ENCODE measurements at places on chromosomes 7 and 10.

DNA sequence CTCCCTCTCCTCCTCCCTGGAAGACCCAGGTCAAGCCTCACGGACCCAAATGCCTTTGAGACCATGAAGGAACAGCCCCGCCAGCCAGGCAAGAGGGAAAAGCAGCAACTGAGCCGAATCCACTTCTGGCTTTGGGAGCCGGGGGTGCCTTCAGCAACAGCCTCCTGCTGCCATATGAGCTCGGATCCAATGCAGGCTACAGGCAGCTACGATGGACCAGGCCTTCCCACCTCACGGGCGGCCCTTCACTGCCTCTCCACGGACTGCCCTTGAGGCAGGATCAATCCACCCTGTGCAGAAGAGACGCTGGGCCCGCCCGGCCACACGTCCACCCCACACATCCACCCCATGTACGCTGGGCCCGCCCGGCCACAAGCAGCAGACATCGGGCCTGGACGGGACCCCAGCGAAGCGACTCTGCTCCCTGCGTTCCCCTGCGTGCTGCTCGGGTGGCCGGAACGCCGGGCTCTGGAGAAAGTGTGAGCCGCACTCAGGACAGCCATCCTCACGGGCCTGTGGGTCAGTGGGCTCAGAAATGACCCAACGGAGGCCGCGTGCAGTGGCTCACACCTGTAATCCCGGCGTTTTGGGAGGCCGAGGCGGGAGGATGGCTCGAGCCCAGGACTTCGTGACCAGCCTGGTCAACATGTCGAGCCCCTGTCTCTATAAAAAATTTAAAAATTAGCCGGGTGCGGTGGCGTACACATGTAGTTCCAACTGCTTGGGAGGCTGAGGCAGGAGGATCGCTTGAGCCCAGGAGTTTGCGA, 82.0 kb downstream of the FOXL3 start:
- DNase-seq: no peak

DNA sequence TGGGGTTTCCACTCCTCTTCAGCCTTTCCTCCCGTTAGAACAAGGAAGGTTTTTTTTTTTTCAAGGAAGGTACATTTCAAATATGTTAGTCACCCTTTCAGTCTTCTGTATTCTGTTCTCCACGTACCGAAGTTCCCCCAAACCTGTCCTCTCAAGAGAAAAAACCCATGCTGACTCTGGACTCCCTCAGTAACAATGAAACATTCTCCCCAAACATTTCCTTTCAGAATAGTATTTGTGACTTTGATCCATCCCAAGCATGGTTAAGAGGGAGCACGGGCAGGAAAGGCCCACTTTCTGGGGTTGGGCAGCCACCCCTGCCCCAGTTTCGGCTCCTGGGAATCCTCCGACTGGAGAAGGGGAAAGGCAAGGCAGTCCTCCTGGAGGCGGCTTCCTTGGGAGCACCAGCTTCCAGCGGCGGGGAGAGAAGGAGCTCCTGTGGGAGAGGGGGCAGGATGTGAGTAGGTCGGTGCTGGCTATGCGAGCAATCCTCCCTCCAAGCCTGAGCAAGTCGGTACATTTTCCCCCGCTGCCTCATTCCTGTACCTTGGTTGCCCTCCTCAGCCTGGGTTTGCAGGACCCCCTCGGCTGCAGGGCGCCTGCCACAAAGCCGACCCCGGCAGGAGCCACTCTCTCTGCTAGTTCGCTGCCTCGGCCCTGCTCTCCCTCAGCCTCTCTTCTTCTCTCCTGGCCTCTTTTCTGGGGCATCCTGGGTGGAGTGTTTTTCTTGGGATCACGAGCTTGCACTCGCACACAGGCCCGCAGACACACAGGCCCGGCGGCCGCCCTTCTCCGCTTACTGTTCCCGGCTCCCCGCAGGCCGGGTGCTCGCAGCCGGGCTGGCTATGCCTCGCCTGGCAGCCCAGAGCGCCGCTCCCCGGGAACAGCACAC, 2.1 kb upstream of the HOXA1 start:
- peak; percentile 29 for DNase-seq

GRCh38 chr7:148611692-148612091, 21.1 kb downstream of the C7orf33 start:
- DNase-seq: no peak

DNA sequence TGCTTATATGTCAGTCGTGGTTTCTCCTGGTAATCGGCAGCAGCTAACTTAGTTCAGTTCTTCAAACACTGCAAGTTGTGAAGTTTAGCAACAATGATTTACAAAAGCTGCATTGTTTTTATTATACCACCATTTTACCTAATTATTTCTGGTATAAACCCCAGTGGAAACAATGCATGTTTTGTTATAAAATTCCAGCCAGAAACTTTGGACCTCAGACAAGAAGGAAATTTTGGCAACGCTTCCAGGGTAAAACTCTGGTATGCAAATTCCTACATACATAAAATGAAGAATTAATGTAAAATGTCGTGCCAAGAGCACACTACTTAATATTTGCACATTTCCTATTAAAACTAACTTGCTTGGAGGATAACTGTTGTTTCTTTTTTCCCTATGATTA, 277.4 kb upstream of the LYZL1 start:
- no peak for DNase-seq

DNA sequence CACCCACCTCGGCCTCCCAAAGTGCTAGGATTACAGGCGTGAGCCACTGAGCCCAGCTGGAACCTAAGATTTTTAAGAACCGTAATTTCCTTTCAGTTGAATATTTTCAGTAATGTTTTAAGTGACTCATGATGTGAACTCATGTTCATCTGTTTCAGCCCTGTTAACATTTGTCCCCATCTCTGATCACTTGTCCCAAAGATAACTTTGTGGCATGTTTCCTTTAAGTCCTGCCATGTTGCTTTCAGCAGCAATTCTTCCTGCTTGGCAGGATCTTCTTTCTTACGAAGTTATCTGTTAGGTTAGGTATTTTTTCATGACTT, 19.3 kb downstream of the ZRANB1 start:
- DNase-seq: no peak

DNA sequence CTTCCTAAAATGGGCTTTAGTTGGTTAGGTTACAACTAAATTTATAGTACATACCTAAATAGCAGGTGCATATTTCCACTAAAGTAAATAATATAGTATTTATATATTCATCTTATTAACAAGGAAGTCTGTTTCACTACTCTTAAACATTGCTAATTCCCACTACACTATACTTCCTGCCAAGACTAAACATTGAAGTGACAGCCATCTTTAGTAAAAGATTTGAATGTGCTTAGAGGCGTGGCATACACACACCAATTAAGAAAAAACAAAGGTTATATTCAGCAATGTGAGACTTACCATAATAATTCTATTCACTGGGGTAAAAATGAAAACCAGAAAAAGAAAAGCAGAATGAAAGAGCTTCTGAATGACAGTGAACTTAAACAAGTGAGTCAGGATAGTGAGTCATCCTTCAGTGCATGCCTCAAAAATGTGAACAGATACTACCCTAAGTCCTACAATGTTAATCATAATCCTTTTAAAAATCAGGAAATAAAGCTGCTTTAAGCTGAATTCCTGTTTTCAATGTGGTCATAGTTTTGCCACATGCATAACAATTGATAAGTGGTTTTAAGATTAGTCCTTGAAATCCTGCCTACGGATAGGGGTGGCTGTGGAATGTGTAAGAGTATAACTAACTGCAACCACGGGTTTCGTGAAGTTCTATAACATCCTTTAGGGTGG, 59.4 kb downstream of the USP6NL start:
- DNase-seq: peak; percentile 93

DNA sequence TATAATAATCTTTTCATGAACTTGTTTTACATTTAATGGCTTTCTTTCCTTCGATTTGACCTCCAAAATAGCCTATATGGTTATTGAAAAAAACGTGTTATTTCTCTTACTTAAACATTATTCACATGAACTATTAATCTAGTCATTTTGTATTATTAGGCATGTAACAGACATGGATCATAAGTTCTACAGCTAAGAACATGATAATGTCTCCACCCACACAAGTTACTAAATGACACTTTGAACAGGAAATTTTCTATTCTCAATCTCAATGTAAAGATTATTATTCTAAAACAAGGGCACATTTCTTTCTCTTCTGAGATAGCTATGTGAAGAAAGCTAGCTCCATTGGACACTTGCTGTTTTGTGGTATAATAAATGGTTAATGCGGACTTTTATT, 10.0 kb downstream of the LAMB4 start:
- no peak for DNase-seq

DNA sequence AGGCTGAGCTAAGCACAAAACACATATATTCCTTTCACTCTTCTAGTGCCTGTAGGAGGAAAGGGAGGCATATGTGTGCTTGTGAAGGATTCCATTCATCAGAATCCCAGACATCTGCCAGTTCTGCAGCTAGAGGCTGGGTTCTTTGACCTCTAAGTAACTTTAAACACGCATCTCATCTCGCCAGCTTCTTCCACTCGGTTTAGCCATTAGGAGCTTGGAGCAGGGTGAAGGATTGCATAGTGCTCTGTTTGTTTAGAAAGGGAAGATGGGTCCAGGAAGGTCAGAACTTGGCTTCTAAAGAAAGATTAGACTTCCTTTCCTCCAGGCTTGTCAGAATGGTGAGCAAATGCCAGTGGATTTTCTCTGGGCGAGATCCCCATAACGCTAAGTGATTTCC, 43.6 kb downstream of the HK1 start:
- no peak for DNase-seq

- no peak for DNase-seq
Measured at GRCh38 chr10:126224967-126225671, 163.2 kb downstream of the ADAM12 start.

DNA sequence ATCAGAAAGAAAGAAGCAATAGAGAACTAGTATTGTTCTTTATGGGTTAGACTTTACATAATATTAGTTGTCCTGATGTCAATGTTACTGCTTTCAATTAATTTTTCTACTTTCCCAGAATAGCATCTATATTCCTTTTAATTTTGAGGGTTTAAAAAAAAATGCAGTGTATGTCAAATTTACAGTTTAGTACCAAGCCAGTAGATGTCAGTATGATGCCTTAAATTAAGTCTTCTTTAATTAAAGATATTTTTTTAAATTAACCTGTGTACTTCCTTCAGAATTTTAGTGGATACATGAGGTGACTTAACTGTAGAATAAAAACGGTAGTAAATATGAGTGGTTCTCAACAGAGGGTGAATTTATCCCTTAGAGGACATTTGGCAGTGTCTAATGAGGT, 35.2 kb upstream of the STOX1 start:
- DNase-seq: peak; percentile 22

GRCh38 chr7:146423446-146423845, 306.8 kb downstream of the CNTNAP2 start:
- DNase-seq: no peak

GRCh38 chr10:77553966-77554365, 83.6 kb downstream of the KCNMA1 start:
- peak; percentile 43 for DNase-seq

- no peak for DNase-seq
Measured at GRCh38 chr7:92731335-92732063, 104.9 kb downstream of the CDK6 start.

DNA sequence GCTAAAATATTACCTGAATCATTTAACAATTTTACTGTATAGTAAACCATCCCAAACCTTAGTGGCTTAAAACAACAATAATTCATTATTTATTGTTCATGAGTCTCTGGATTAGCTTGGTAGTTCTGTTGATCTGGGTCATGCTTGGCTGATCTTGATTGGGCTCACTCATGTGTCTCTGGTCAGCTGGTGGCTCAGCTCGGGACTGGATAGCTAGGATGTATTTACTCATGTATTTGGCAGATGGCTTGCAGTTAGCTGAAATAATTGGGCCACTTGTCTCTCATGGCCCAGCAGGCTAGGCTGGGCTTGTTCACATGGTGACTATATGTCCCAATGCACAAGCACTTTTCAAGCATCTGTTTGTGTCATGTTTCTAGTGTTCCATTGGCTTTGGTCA, 262.8 kb downstream of the BBS9 start:
- DNase-seq: no peak

DNA sequence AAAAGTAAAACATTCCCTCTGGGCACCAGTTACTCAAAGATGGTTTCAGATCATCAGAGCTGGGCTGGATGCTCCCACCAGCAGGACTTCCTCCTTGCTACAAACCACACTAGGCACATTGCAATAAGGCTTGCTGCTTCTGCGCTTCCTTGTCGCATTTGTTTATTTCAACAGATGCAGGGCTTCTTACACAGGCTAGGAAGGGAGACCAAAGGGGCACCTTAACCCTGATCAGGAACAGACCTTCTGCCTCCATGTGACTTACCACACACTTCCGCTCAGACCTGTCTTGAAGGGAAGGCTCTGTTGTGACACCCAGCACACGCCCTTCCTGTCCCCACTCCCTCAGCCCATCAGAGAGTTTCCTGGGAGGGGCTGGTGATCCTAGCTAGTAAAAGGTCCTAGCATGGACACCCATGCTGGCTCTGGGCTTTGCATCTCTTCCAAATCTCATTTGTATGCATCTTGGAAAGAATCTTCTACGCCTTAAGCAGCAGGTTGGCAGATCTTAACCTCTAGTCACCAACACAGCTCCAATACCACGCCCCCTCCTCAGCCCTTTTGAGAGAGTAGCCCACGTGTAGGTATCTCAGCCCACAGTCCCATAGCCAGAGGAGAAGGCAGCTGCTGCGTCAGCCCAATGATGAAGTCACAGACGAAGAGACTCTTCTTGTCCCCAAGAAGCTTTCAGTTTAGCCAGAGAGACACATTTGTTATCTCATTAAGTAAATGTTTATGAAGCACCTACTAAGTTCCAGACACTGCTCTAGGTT, 47.1 kb upstream of the SVIL start:
- DNase-seq: no peak

DNA sequence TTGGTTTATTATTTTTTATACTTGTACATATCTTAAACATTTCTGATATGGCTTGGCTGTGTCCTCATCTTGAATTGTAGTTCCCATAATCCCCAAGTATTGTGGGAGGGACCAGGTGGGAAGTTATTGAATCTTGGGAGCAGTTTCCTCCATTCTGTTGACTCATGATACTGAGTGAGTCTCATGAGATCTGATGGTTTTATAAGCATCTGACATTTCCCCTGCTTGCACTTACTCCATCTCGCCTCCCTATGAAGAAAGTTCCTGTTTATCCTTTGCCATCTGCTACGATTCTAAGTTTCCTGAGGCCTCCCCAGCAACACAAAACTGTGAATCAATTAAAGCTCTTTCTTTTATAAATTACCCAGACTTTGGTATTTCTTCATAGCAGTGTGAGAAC, 207.7 kb downstream of the TPK1 start:
- DNase-seq: no peak

- no peak for DNase-seq
Measured at GRCh38 chr10:53358536-53358935, 586.0 kb upstream of the MBL2 start.

DNA sequence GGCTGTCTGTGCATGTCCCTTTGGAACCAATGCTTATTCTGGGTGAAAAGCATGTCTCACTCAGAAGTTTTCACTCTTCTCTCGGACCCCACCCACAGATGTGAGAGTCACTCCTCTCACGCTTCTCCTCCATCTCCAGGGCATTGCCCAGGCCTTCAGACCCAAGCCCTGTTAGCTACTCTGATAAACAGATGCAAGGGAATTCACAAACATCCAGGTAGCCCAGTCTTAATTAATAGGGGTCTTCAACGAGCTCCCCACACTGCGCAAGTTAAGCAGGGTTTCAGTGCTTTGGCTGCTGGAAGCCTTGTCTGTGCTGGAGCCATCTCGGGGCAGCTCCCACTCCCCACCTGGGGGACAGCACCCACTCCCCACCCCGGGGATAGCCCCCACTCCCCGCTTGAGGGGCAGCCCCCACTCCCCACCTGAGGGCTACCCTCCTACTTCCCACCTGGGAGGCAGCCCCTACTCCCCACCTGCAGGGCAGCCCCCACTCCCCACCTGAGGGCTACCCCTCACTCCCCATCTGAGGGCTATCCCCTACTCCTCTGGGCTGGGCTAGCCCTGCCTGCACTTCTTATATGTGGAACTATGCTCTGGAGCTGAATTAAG, 8.7 kb downstream of the PKD1L1 start:
- DNase-seq: no peak
